ENCODE measurements at places on chromosomes 16 and 17. TPM values are rescaled to one million over a fixed set of nuclear protein-coding genes. Genes with fewer than 3 reads are reported as not detected.

DNA sequence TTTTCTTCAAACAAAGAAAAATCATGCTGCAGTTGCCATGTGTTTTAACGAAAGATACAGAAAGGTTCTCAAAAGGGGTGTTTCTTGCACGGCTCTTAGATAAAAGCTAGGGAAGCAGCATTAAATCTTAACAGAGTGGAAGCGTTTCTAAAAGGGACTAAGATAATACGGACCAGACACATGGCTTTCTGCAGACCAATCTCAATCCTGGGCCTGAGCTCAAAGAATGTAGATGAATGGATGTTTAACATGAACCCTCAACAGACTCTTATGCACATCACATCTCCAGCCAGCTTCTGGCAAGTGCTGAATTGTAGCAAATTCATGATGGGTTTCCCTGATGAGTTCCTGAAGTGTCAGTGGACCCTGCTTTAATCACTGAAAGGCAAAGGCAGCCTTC, 80.2 kb upstream of the COX10 start:
- no peak for DNase-seq

DNA sequence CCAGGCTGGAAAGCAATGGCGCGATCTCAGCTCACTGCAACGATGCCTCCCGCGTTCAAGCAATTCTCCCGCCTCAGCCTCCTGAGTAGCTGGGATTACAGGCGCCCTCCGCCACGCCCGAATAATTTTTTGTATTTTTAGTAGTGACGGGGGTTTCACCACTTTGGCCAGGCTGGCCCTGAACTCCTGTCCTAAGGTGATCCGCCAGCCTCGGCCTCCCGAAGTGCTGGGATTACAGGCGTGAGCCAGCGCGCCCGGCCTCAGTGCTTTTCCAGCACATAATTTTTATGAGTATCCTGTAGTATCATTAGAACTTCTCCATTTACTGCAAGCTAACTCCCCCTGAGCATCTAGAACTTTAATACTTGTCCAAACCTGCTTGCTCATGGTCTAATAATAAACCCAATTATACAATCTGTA, 1.8 kb downstream of the UBE2G1 start:
- no peak for DNase-seq

The FAHD1 gene
- 15.3 TPM for total RNA-seq

DNA sequence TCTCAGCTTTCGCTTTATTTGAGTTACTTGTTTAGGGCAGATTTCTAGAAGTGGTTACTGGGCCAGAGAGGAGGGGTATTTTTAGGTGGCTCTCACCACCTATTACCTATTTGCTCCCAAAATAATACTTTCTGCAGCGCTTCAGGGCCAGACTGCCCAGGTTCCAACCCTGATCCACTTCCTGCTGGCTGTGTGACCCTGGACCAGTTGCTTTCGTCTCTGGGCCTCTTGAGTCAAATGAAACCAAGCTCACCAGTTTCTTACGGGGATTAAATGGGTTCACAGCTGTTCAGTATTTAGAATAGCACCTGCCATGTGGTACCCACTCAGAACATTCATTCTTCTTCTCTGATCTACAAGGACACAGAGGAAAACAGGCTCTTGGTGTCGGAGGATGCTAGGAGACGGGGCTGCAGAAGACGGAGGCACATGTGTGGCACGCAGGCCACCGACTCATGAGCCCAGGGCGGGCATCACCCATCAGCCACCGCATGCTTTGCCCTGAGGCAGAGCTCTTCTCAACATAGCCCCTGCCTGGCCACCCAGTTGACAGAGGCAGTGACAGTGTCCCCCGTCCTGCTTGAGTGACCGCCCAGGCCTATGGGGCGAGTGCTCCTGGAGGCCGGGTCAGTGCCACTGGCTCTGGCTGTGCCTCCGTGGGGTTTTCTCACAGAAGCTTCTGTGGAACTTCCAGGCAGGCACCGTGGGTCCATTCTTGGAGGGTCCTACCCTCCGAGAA, 149.0 kb upstream of the PLCG2 start:
- no peak for DNase-seq

The ZNF385C gene
- total RNA-seq, result 1.0 TPM

- no peak for DNase-seq
These were observed 8.8 kb downstream of the MSLN start for GRCh38 chr16:769184-769784.

- DNase-seq, result no peak
These were observed 393.3 kb upstream of the TNRC6C start for GRCh38 chr17:77565166-77565565.

- DNase-seq, result no peak
These were observed 229.6 kb downstream of the ZFHX3 start for GRCh38 chr16:72818236-72818845.

- no peak for DNase-seq
These were observed 19.8 kb upstream of the ADCY7 start for GRCh38 chr16:50246299-50247122.

GRCh38 chr16:84320511-84320910, 25.8 kb downstream of the WFDC1 start:
- DNase-seq, result no peak

DNA sequence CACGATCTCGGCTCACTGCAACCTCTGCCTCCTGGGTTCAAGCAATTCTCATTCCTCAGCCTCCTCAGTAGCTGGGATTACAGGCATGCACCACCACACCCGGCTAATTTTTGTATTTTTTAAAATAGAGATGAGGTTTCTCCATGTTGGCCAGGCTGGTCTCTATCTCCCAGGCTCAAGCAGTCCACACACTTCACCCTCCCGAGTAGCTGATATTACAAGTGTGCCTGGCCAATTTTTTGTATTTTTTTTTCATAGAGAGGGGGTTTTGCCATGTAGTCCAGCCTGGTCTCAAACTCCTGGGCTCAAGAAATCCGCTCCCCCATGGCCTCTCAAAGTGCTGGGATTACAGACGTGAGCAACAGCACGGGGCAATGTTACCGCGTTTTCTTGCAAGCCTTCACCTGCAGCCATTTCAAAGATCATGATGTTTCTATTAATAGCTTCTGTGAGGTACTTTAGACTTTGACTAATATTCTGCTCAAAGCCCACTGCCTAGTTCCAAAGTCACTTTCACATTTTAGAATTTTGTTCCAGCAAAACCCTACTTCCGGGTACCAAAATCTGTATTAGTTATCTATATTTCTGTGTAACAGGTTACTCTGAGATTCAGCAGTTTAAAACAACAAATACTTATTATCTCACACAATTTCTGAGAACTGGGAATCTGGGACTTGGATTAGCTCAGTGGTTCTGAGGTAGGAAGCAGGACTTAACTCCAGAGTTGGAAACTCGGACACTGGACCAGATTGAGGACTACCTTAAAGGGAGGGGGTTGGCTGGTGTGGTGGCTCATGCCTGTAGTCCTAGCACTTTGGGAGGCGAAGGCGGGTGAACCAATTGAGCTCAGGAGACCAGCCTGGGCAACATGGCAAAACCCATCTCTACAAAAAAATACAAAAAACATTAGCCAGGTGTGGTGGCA, 12.0 kb upstream of the MED13 start:
- DNase-seq, result no peak

GRCh38 chr17:47751471-47751870, 18.4 kb downstream of the TBX21 start:
- no peak for DNase-seq

The HOXB4 gene
- 1.4 TPM for total RNA-seq

DNA sequence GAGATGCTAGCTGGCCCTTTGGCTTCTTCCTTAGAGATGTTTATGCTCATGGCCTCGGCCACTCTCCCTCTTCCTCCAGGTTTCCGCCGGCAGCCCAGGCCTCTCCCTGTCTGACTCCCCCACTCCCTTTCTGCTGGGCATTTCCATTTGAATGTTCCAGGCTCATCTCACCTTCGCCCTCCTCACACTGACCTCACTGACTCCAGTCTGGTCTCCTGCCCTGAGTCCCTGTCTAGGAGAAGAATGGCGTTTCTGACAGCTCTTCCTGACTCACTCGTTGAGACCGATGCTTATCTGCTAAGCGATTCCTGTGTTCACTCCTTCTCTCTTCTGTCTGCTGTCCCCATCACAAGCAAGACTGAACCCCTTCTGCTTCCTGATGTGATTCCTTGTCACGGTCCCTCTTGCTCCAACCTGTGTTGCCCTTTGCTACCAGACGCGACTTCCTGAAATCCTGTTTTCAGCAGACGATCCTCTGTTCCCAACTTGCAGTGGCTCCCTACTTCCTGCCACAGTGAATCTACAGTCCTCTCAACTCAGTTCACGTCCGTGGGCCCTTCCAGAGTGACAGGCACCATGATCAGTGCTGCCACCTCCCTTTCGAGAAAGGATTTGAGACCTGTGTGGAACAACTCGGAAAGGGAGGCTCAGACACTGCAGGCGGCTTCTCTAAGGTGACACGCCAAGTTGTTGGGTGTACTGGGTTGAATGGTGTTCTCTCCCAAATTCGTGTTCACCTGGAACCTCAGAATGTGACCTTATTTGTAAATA, 176.4 kb downstream of the MSI2 start:
- no peak for DNase-seq

The SSTR5 gene
- not detected for total RNA-seq

The SOX9 gene
- not detected for total RNA-seq

The NLRC3 gene
- 89.3 TPM for total RNA-seq

- DNase-seq, result no peak
These were observed 244.4 kb downstream of the HS3ST3B1 start for GRCh38 chr17:14545156-14545906.

DNA sequence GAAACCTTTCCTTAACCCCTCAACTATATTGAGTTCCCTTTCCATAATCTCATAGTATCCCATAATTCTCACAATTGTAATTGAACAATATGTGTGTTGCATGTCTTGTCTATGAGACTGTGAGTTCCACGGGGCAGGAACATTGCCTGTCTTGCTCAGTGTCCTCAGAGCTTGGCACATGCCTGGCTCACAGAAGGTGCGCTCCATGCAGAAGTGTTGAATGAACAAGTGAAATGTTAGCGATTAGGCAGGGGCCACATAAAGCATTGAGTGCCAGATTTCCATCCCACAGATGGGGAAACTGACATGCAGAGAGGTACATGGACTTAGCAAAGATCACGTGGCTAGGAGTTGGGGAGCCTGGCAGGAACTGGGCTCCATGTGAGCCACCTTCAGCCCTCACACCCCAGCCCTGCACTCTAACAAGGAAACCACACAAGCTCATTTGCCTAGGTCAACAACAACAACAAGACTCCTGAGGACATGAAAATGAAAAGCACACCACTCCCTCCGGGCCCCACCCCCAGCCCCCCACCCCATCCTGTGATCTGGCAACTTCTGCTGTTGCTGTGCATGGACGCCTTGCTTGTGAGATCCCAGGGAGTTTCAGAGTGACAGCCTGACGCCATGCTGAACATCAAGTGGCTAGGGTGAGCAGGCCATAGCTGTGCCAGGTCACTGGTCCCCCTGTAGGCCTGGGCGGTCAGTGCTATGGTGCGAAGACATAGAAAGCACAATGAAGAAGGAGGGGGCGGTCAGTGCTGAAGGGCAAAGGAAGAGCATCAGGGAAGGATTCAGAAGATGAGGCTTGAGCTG, 5.0 kb downstream of the PIK3R5 start:
- no peak for DNase-seq

DNA sequence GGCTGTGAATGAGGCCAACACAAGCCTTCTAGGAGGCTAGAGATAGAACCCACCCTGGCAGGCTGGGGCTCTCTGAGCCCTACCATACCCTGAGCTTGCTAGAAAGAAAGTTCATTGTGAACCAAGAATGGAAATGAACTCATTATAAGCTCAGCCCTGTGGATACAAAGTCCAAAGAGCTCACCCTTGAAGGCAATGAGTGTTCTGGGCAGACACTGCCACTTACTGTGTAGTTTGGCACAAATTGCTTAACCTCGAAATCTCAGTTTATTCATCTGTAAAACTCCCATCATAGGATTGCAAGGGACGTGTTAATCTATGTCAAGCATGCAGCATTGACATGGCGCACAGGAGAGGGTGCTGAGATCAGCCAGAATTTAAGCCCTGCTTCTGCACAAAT, 5.5 kb downstream of the KDM8 start:
- DNase-seq, result no peak

GRCh38 chr16:65546353-65546791, 424.5 kb upstream of the CDH11 start:
- no peak for DNase-seq

DNA sequence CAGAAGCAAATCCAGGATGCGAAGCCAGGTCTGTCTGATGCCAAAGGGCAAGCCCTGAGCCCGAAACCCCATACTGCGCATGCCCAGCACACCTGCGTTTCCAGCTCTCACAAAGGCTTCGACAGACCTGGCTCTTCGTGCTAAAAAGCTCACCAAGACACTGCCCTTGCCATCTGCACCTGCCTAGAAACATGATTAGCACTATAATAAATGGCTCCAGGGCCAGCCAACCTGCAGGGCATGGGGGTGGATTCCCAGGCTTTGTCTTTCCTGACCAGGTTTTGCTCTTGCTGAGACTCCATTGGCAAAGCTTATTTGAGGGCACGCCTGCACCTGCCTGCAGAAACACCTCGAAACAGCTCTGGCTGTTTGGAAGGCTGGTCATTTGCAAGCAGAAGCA, 14.4 kb upstream of the PLD6 start:
- DNase-seq, result no peak

DNA sequence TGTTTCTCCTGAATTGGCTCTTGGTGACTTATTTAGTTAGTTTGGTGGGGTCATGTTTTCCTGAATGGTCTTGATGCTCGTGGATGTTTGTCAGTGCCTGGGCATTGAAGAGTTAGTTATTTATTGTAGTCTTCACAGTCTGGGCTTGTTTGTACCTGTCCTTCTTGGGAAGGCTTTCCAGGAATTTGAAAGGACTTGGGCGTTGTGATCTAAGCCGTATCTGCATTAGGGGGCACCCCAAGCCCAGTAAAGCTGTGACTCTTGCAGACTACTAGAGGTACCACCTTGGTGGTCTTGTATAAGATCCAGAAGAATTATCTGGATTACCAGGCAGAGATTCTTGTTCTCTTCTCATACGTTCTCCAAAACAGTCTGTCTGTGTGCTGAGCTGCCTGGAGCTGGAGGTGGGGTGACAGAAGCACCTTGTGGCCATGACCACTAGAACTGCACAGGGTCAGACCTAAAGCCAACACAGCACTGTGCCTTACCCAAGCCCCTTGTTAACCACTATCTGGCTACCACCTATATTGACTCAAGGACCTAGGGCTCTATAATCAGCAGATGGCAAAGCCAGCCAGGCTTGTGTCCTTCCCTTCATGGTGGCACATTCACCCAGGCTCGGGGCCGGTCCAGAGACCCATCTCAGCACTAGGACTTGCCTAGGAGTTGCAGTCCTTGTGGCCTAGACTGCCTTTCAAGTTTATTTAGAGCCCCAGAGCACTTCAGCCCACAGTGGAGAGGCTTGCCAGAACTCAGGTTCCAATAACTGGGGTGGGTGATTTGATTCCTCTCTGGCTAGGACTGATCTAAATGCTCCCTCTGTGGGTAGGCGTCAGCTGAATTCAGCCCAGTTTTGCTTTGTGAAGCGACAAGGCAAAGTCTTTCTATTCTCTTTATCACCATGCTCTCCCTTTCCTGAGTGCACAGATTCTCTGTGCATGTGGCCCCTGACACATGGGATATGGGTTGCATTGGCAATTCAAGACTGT, 11.0 kb downstream of the RNF135 start:
- no peak for DNase-seq

- peak; percentile 73 for DNase-seq
These were observed 15.7 kb downstream of the ADAM11 start for GRCh38 chr17:44774271-44775135.

- DNase-seq, result no peak
These were observed 122.6 kb downstream of the SOCS1 start for GRCh38 chr16:11133344-11133943.

Measured in T-cell (primary cell).